ENCODE measurements at places on chromosomes 7 and 10. TPM values are rescaled to one million over a fixed set of nuclear protein-coding genes. Genes with fewer than 3 reads are reported as not detected.

Gene SP8
- total RNA-seq, result not detected

Gene IMMP2L
- 59.6 TPM for total RNA-seq

Gene KCP
- 22.5 TPM for total RNA-seq

Gene NYAP1
- total RNA-seq, result 8.2 TPM

Gene CPA1
- total RNA-seq, result 1.1 TPM

GRCh38 chr10:75446508-75446907 is 15.1 kb downstream of the LRMDA start:
- no peak for DNase-seq
- H3K4me1 ChIP-seq, result peaks cover 31% of the 10 kb centered on the region
- no peak overlapping the region for H3K27ac ChIP-seq
- peaks cover 11% of the 10 kb centered on the region for H3K36me3 ChIP-seq

DNA sequence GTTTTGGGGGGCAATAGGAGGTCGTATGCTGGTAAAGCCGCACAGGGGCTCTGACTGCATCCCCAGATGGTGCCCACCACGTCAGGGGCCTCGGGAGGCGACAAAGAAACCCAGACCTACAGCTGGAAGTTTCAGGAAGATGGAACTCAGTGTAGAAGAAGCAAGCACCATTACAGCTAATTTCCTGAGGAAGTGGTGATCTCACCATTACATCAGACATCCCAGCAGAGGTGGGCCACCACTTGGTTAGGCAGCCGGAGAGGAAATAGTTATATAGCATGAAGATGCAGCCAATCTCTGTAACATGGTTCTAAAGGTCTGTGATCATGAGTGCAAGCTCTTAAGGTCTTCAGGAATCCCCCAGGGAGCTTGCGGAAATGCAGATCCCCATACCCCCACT is 127.3 kb upstream of the PCBD1 start:
- H3K27ac ChIP-seq, result no peak overlapping the region
- no peak for DNase-seq
- no peaks in the 10 kb centered on the region for H3K36me3 ChIP-seq
- H3K4me3 ChIP-seq, result no peak overlapping the region

DNA sequence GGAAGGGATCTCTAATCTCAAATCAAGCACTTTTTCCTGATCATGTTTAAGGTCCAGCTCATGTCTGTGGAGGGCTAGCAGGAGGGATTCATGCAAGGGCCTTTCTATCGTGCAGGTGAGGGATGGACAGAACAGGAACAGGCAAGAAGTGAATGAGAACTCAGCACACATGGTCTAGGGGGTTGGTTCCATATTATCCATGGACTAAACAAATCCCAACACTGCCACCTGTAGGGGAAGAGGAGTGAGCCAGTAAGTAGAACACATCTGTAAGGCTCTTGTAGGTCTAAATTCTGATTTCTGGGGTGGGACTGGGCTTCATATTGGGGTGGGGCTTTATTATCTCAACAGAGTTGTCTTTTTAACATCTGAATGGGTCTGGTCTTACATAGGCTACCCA is 138.0 kb upstream of the TARP start:
- H3K27me3 ChIP-seq, result peaks cover 19% of the 10 kb centered on the region
- no peaks in the 10 kb centered on the region for H3K4me1 ChIP-seq
- no peak for DNase-seq

DNA sequence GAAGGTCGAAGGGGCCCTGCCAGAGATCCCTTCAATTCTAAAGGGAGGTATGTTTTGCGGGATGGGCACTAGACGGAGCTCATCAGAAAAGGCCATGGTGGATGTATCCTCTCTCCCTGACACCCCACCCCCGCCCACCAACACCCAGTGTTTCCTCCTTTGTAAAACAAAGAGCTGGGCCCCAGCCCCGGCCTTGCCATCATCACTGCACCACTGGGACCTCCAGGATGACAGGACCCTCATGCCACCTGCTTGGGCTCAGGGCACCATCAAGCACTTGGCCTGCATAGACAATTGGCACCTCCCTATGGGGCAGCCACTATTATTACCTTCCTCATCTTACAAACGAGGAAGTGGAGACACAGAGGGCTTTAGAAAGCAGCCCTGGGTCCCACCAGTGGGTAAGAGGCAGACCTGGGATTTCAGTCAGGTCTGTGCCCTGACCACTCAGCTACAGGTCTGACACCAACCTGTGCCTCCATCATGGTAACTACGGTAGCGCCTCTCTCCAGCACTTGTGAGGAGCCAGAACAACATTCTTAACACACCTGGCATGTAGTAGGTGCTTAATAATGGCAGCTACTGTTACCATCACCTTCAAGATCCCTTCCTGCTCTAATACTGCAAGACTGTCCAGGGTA is 2.0 kb downstream of the CALML3 start:
- no peak overlapping the region for H3K27ac ChIP-seq
- no peak overlapping the region for H3K4me3 ChIP-seq
- H3K27me3 ChIP-seq, result no peaks in the 10 kb centered on the region
- H3K36me3 ChIP-seq, result no peaks in the 10 kb centered on the region
- peak; percentile 7 for DNase-seq

GRCh38 chr7:45015313-45015712 is 15.3 kb downstream of the CCM2 start:
- H3K4me1 ChIP-seq, result no peaks in the 10 kb centered on the region
- no peak for DNase-seq
- no peaks in the 10 kb centered on the region for H3K27me3 ChIP-seq
- no peak overlapping the region for H3K27ac ChIP-seq
- H3K4me3 ChIP-seq, result no peak overlapping the region

GRCh38 chr7:151917791-151918509 is 38.3 kb upstream of the GALNTL5 start:
- no peak overlapping the region for H3K27ac ChIP-seq
- no peaks in the 10 kb centered on the region for H3K4me1 ChIP-seq

DNA sequence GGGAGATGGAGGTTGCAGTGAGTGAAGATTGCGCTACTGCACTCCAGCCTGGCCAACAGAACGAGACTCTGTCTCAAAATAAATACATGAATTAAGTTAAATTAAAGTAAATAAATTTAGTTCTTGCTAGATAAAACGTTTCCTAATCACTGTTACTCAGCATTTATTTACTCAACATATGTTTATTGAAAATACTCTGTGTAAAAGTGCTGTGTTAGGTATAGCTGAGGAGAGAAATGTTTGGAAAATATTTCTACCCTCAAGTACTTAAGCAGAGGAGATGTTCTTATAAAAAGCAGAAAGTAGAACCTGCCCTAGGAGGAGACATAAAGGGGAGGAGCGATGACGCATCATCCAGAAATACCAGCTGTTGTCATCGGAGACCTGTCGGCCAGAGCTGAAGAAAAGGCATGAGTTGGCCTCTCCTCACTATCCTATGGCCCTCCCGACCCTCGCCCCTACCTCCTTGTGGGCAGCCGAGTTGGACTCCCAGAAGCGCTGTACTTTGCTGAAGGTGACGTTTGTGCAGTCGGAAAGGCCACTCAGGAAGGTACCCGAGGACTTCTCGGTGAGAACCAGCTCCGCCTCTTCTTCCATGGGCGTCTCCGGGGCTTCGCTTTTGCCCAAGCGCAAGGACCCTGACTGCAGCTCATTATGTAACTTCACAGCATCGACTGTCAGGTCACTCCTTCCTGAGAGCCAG is 1.1 kb downstream of the RRP12 start:
- DNase-seq, result peak; percentile 42
- H3K4me3 ChIP-seq, result peak overlapping the region; percentile 91
- peak overlapping the region; percentile 93 for H3K27ac ChIP-seq
- peaks cover 7% of the 10 kb centered on the region for H3K36me3 ChIP-seq
- H3K27me3 ChIP-seq, result no peaks in the 10 kb centered on the region

DNA sequence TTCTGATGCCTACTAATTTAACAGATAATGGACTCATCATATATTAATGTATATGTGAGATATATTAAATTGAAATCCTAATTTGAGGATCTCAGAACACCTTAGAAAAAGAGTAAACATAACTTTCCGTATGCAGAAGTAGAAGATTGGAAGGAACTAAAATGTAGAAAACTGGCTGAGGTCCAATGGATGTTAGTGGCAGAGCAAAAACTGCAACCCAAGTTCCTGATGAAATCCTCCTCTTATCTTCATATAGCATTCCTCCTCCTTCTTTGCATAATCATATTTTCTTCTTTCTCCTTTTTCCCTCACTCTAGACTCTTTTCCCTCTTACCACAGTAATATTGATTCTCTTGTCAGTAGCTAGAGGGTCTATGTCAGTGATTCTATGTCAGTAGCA is 6.0 kb downstream of the INA start:
- DNase-seq, result no peak
- H3K4me3 ChIP-seq, result no peak overlapping the region
- peaks cover 6% of the 10 kb centered on the region for H3K4me1 ChIP-seq
- no peaks in the 10 kb centered on the region for H3K36me3 ChIP-seq
- no peak overlapping the region for H3K27ac ChIP-seq

GRCh38 chr10:58993480-58994221 is 182.8 kb upstream of the PHYHIPL start:
- H3K4me1 ChIP-seq, result no peaks in the 10 kb centered on the region
- peaks cover 6% of the 10 kb centered on the region for H3K36me3 ChIP-seq
- H3K4me3 ChIP-seq, result no peak overlapping the region
- no peak overlapping the region for H3K27ac ChIP-seq

- H3K4me1 ChIP-seq, result peaks cover 18% of the 10 kb centered on the region
- no peaks in the 10 kb centered on the region for H3K36me3 ChIP-seq
- no peak for DNase-seq
- no peaks in the 10 kb centered on the region for H3K27me3 ChIP-seq
- H3K27ac ChIP-seq, result no peak overlapping the region
Measured at GRCh38 chr10:114694752-114695151, 36.7 kb upstream of the ABLIM1 start.

DNA sequence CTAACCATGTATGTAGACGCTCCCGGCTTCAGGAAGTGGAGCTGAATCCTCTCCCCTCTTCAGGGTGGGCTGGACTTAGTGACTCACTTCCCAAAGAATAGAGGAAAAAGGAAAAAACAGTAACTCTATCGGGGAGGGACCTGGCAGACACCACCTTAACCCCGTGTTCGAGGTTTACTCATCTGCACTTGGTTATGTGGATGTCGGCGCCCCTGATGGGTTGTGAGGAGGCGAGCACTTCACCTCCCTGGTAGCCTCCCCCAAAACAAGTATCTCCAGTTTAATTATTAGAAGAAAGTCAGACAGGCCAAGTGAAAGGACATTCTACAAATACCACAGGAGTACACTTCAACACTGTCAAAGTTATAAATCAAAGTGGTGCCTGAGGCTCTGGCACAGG is 559.7 kb downstream of the TCERG1L start:
- peak; percentile 2 for DNase-seq
- H3K4me1 ChIP-seq, result peaks cover 24% of the 10 kb centered on the region
- peak overlapping the region; percentile 8 for H3K4me3 ChIP-seq
- peak overlapping the region; percentile 35 for H3K27ac ChIP-seq
- H3K36me3 ChIP-seq, result no peaks in the 10 kb centered on the region

DNA sequence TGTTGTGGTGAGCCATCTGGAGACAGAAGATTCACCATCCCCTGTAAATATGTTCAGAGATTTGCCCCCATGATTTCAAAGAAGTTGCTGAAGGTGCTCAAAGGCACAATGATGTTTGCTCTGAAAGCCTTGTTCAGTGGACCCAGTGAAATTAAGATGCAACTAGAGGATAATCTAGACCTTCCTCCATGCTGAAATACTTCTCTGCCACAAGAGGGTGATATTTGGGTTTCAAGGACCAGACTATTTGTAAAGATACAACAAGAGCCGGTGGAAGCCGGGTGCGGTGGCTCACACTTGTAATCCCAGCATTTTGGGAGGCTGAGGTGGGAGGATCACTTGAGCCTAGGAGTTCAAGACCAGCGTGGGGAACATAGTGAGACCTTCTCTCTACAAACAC is 13.5 kb upstream of the MSRB2 start:
- H3K4me1 ChIP-seq, result peaks cover 16% of the 10 kb centered on the region
- no peak overlapping the region for H3K27ac ChIP-seq
- H3K4me3 ChIP-seq, result no peak overlapping the region
- no peaks in the 10 kb centered on the region for H3K27me3 ChIP-seq

DNA sequence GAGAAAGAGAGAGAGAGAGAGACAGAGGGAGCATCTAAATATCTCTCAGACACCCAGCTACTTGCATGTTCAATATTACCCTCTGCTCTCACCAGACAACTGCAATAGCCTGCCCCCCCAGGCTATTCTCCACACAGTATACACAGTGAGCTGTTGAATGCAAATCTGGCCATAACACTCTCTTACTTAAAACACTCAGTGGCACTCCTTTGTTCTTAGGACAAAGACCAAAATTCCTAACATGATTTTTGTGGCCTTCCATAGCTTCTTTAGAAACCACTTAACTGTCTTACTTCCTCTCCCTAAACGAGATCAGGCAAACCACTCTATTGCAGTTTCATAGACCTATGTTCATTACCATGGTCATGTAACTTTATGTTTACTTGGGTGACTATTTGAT is 903.6 kb upstream of the AUTS2 start:
- no peak overlapping the region for H3K4me3 ChIP-seq
- no peak for DNase-seq

DNA sequence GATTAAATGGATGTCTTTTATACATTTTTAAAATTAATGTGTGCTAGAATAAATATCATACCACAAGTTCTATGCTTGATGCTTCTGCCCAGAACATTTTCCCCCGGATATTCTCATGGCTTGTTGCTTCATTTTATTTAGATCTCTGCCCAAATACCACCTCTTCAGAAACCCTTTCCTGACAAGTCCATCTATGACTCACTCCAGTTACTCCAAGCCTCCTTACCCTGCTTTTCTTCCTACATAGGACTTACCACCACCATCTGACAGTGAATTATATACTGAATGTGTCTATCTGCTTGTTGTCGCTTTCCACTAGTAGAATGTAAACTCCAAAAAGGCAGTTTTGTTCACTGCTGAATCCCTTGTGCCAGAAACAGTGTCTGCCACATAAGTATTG is 19.1 kb upstream of the ERVW-1 start:
- no peaks in the 10 kb centered on the region for H3K27me3 ChIP-seq
- H3K27ac ChIP-seq, result no peak overlapping the region
- no peaks in the 10 kb centered on the region for H3K4me1 ChIP-seq
- peaks cover 33% of the 10 kb centered on the region for H3K36me3 ChIP-seq
- DNase-seq, result no peak

- H3K4me3 ChIP-seq, result peak overlapping the region; percentile 50
- H3K36me3 ChIP-seq, result no peaks in the 10 kb centered on the region
- H3K4me1 ChIP-seq, result no peaks in the 10 kb centered on the region
- H3K27ac ChIP-seq, result no peak overlapping the region
- no peak for DNase-seq
Measured at GRCh38 chr7:44309271-44310091, 15.9 kb downstream of the CAMK2B start.

DNA sequence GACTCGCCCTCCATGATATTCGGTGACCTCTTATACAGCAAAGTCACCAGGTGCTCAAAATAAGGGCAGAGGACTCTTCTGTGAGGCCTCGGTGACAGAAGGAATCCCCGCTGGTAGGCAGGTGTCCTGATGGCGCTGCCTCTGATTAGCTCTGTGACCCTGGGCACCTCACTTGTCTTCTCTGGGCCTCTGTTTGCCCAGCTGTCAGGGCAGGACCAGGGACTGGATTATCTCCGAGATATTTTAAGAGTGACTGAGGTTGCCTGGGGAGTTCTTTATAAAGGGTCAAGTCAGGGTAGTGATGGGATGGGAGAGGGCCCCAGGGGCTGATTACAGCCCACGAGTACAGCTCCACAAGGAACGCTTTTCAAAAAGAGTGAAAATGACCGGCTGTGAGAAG is 70.9 kb upstream of the SAMD8 start:
- H3K27ac ChIP-seq, result no peak overlapping the region
- no peak overlapping the region for H3K4me3 ChIP-seq
- H3K27me3 ChIP-seq, result no peaks in the 10 kb centered on the region
- no peak for DNase-seq
- H3K4me1 ChIP-seq, result peaks cover 17% of the 10 kb centered on the region

- no peak overlapping the region for H3K4me3 ChIP-seq
- H3K27ac ChIP-seq, result peak overlapping the region; percentile 88
- no peak for DNase-seq
Measured at GRCh38 chr7:42913591-42913990, 1.7 kb upstream of the C7orf25 start.

GRCh38 chr10:37124532-37124931 is 866 bp upstream of the ANKRD30A start:
- no peaks in the 10 kb centered on the region for H3K27me3 ChIP-seq
- H3K4me3 ChIP-seq, result no peak overlapping the region
- H3K36me3 ChIP-seq, result no peaks in the 10 kb centered on the region
- no peak overlapping the region for H3K27ac ChIP-seq
